ENCODE measurements at places on chromosomes 1 and 21. TPM values are rescaled to one million over a fixed set of nuclear protein-coding genes. Genes with fewer than 3 reads are reported as not detected.

GRCh38 chr1:180950321-180950720, 37.6 kb downstream of the KIAA1614 start:
- DNase-seq = no peak

- no peak for DNase-seq
Observed at GRCh38 chr1:101308935-101309333, 72.1 kb downstream of the S1PR1 start.

GRCh38 chr1:227318853-227319607, 738 bp upstream of the CDC42BPA start:
- no peak for DNase-seq

The TCP10L gene
- 1.6 TPM for total RNA-seq

The OR6N2 gene
- total RNA-seq = not detected

The PGLYRP4 gene
- not detected for total RNA-seq
